ENCODE measurements at places on chromosomes 5 and 9.

- DNase-seq: no peak
Measured at GRCh38 chr5:139419226-139420192, 15.6 kb upstream of the SPATA24 start.

DNA sequence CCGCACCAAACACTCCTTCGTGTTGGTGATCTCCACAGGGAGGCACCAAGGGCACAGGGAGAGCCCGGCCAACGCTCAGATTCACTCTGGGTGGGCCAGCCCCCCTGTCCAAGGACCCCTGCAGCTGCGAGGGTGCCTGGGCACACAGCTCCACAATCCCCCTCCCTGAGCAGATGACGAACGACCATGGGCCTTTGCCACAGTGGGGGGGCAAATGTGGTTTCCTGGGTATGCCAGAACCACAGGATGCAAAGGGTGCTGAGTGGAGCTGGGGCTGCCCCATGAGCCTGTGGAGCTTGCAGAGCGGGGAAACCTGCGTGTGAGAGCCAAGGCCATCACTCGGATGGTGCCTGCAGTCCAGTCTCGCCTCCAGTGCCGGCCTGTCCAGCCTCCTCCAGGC lies 31.0 kb downstream of the LPCAT1 start:
- no peak for DNase-seq

- no peak for DNase-seq
Measured at GRCh38 chr9:78746010-78746409, 449.1 kb downstream of the PSAT1 start.

GRCh38 chr5:150651924-150652671 lies 9.0 kb upstream of the MYOZ3 start:
- no peak for DNase-seq

- no peak for DNase-seq
Measured at GRCh38 chr9:31637861-31638260, 746.6 kb upstream of the ACO1 start.

DNA sequence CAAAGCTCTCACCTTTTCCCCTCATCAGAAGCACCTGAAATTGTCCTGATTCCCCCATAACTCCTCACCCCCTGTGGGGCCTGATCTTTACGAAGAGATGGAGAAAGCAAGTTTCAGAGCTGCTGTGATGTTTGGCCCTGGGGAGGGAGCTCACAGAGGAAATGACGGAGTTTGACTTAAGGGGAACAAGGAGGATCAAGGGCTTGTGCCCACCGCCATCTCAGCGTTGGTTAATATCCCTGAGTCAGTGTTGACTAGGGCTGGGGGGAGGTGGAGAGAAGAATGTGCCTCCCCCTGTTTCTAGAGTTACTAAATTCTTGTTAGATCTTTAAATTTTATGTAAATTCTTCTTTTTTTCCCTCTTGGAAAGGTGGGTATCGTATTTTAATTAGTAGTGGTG lies 27.8 kb downstream of the FGF18 start:
- DNase-seq: no peak

DNA sequence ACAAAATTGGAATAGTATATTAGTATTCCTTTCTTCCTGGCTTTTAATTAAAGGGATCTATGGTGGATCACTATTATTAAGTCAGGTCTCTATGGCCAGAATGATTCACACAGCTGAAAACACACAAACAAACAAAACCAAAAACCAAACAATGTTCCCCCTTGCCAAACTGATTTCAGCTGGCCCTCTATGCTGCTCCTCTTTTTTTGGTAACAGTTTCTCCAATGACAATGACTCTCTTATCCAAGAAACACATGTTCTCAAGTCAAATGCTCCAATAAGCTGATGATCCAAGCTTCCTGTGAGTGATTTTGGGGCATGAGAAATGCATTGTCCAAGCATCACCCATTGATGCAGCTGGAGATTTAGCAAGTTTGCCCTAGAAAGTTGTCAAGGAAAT lies 193.4 kb upstream of the TUT7 start:
- DNase-seq: no peak
